ENCODE measurements at places on chromosomes 12 and 14.

DNA sequence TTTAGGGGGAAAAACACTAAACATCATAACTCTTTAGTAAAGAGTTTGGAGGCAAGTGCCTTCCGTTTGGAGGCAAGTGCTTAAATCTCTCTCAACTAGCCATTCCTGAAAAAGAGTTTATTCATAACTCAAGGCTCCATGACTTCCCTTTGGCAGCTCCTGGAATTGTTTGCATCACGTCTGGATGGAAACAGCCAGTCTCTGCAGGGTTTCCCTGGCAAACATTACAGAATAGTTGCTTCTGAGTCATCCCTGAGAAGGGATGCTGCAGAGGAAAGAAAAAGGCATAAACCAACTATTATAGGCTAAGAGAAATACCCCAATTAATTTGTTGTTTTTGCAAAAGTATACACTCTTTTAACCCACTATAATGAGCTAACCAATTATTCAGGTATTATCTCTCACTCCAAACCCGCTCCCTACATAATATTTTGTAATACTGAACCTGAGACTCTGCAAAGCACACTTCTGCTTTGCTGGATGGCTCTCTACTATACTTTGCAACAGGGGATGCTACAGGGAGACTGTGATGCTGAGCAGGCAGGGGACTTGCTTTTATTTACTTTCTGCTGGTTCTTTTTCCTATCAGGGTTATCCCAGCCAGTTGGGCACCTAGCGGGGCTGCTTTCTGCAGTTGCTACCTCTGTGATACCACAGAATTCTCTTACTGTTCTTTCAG, 497.7 kb downstream of the FUT8 start:
- no peak for DNase-seq

- no peak for DNase-seq
Measured at GRCh38 chr14:32414808-32415255, 85.7 kb downstream of the AKAP6 start.

DNA sequence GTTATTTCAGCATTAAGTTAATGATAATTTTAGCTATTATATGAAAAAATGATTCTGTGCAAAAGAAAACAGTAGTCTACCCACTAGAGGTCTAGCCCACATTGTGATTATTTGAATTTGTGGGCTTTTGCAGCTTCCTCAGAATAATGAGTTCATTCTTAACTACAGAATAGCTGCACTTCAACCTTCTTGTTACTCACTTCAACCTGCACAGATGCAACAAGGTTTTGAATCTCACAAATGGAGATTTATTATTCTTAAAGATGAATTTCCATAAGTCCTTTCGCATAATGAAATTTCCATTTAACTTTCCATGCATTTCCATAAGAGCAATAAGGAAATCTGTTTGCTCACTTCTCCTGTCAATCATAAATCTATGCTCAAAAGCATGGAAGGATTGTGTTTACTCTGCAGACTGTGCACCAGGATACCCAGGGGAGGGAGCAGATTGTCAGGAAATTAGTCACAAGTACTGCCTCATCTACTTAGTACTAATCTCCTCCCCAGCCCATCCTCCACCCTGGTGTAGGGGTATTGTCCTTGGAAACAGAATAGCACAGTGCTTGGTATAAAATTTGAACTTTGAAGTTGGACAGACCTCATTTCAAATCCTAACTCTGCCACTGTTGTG, 24.1 kb downstream of the PTGER2 start:
- no peak for DNase-seq

GRCh38 chr12:95976416-95976832, 19.7 kb downstream of the HAL start:
- no peak for DNase-seq

- peak; percentile 8 for DNase-seq
Measured at GRCh38 chr12:111111681-111112080, 191.3 kb upstream of the MYL2 start.

DNA sequence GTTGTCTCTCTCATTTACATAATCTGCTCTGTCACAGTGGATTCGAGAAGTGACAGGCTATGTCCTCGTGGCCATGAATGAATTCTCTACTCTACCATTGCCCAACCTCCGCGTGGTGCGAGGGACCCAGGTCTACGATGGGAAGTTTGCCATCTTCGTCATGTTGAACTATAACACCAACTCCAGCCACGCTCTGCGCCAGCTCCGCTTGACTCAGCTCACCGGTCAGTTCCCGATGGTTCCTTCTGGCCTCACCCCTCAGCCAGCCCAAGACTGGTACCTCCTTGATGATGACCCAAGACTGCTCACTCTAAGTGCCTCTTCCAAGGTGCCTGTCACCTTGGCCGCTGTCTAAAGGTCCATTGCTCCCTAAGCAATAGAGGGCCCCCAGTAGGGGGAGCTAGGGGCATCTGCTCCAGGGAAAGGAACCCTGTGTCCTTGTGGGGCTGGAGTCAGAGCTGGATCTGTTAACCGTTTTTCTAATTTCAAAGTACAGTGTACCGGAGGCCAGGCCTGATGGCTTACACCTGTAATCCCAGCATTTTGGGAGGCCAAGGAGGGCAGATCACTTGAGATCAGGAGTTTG, 5.1 kb downstream of the ERBB3 start:
- DNase-seq, result no peak

DNA sequence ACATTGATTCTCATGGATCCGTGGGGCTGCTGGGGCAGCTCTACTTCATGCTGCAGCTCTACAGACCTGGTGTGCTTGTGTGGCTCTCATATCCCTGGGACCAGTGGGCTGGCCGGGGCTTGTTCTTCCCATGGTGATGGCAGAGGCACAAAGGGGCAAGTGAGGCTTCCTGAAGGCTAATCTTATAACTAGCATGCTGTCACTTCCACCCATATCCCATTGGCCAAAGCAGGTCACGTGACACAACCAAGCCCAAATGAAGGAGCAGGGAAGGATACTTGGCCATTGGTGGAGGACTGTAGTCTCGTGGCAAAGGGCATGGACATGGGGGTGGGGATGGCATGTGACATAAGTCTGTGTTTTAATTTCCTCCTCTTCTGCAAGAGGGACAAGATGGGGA, 9.9 kb downstream of the PLBD2 start:
- no peak for DNase-seq

- no peak for DNase-seq
Measured at GRCh38 chr12:128180166-128180565, 86.8 kb upstream of the TMEM132C start.

GRCh38 chr12:107366322-107366721, 273.0 kb upstream of the CRY1 start:
- DNase-seq, result no peak

- DNase-seq, result peak; percentile 76
Measured at GRCh38 chr12:32502693-32503502, 103.5 kb downstream of the FGD4 start.

DNA sequence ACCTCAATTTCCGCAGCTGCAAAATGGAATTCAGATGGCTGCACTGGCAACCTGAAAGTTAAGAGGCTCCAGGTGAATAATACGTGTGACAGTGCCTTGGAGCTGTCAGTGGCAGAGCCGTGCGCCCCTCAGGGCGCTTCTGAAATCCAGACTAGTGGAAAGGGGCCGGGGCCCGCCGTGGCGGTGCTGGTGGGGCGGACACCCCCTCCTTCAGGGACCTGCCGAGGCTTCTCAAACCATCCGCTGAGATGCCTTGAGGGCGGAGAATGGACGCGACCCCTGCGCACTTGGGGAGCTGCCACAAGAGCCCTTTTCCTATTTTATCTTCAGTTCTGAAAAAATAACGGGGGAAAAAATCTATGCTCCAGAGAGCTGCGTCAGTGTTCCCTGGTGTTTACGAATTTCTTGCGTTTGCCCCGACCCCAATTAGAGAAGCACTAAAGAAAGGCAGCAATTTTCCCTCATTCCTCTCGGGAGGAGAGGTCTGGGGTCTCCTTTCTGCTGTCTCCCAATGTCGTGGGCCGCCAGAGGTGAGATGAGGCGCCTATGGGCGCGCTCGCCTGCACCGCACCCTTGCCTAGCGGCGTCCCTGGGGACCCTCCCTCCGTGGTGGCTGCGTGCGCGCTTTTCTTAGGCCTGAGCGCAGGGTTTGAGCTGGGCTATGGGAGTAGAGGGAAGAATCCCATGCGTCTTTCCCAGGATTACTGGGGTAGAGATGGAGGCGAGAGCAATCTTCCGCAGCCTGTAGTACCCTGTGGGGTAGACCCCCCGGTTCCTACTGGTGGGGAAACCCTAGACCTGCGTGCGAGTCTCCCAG, 2.2 kb downstream of the NOS1 start:
- DNase-seq, result no peak

- DNase-seq, result no peak
Measured at GRCh38 chr12:49304161-49304560, 9.2 kb downstream of the PRPH start.

DNA sequence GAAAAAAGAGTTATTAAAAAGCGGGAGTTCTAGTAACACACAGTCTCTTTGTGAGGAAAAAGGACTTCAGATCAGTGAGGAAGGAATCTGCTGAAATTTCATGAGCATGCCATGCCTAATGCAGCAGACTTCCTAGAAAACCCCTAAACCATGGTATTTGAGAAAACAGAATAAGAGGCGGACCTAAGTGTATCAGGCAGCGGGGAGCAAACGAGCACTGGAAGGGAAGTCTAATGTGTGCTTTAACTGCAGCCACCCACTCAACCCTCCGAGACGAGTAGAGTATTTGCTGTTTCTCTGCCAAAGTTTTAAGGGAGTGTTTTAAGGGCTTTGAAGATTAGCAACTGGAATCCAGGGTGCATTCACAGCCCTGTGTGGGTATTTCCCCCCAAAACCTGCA, 36.5 kb downstream of the ACADS start:
- no peak for DNase-seq

DNA sequence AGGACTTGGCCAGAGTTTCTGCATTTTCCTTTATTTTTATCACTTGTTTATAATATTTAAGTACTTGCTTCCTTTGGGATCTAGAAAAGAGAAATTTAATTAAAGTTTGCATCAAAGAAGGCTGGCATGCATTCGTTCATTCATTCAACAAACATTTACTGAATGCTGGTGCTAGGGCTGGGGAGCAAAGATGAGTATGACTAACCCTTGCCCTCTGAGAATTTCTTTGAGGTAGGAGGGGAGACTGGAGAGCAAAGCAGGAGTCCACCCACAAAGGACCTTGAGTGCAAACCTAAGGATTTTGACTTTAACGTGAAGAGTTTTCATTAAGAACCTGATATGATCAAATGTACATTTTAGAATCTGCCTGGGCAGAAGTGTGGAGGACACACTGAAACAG, 16.1 kb upstream of the NT5DC3 start:
- DNase-seq, result no peak

DNA sequence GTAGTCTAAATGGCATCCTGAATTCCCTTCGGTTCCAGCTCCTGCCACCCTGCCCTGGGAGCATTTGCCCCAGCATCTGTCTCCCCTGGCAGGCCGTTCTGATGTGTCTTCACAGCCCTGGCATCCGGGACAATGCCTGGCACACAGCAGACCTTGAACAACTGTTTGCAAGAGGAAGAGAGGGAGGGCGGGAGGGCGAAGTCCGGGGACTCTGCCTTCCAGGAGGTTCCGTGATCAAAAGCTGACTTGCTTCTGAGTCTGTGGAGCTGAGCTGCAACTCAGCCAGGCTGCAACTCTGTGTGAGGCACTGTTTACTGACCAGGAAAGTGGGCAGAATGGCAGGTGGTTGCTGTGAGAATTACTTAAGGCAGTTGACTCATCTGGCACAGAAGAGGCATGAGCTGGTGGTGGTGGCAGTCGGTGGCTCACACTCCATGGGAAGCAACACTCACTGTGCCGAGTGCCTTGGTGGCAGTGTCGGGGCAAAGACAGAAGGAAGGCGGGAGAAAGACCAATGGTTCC, 61.1 kb upstream of the DLK1 start:
- DNase-seq, result peak; percentile 35

DNA sequence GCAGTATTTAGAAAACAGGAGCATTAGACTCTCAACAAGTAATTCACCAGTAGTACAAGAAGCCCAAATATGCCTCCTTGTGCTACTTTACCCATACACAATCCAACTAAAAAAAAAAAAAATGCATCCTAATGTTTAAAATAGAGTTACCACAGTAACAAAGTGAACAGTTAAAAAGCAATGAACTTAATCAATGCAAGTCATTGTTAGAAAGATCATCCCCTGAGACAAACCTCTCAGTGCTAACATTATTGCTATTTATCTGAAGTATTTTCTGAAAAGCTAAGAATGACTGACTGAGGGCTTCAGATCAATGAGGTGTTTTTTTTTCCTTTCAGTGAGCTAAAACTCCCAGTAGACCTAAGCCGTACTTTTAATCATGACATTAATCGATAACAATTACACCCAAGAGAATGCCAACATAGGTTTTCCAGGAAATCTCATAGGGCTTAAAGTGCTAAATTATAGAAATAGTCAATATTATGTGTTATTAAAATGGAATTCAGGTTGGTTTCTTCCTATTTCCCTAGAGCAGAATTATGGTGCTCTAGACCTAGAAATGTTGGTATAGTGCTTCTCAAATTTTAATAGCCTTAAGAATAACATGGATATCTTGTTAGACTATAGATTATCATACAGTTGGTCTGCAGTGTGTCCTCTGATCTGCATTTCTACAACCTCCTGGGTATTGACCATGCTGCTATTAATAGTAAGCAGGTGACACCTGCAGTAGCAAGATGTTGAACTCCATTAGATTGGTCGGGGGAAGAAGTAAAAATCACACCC, 123.0 kb downstream of the PRKD1 start:
- no peak for DNase-seq

DNA sequence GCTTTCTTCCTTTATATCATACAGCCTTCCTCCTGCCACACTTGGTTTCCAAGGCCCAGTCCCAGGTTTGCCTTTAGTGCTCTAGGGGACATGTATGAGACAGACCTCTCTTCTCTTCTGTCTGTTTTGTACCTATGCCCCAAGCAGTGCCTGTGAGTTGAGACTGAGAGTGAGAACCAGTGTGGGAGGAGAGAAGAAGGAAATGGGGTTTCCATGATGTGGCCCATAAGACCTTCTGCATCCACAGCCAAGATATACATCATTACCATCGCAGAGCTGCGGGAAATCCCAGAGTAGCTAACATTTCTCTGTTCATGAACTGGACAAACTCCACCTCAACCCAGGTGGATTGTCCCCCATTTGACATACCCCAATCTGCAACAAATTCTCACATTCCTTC, 2.8 kb downstream of the TESPA1 start:
- DNase-seq, result no peak

DNA sequence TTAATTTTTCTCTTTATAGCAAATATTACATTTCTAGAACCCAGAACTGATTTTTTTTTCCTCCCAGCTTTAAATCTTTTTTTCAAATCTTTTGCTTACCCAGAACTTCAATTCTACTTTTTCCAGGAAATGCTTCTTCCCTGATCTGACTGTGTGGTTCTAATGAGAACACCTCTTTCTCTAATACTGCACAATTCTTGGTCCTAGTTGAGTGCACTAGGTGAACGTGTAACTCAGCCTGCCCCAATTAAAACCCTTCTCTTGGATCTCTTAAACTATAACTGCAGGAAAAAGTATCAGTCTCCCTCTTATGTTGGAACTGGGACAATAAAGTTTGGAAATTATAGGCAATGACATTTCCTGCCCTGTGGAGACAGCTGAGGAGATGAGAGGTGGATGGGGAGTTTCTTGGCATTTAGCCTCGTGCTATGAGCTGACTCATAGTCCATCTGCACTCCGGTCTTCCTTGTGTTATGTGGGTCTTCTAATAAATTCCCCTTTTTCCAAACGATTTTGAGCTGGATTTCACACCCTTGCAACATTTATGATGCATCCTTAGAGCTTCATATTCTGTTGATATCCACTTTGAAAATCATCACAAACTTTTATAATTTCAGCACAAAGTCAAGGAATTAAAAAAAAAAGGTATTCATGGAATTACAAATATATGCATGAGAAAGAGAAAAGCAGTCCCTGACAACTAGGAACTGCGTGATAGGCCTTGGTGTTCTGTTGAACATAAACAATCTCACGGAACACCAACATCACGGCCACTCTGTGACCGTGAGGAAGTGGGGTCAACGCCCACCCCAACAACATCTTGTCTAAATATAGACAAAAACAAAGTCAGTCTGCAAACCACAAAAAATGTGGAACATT, 52.4 kb downstream of the BRMS1L start:
- no peak for DNase-seq
